ENCODE measurements at places on chromosomes 7 and 10.
A peak's percentile ranks its signal among the peaks of the same experiment; 100 is the strongest.

DNA sequence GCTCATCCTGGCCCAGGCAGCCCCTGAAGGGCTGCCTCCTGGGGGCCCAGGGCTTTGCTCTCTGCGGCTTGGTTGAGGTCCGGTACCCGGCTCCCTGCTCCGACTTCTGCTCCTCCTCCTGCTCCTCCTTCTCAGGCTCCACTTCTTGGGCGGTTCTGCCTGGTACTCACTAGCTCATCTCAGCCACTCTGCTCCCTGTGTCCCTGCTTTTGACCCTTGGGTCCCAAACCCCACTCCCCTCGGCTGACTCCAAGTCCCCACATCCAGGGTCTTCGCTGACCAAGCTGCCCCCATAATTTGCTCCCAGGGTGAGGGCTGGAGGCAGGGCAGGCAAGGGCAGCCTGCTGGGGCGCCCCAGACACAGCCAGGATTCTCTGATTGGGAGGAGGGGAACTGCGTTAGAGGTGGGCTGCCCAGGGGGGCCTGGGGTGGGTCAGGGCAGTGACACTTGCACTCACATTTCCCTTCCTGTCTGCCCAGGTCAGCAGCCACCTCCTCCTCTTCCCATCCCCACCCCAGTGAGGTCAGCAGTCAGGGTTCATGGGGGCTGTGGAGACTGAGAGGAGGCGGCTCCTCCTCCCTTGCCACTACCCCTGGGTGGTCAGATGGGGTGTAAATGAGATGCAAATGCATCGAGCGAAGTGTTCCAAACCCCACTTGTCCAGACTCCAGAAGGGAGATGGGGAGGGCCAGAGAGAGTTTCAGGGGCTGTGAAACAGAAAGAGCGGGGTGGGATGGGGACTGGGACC, 2.2 kb downstream of the SMARCD3 start:
- DNase-seq, result no peak

DNA sequence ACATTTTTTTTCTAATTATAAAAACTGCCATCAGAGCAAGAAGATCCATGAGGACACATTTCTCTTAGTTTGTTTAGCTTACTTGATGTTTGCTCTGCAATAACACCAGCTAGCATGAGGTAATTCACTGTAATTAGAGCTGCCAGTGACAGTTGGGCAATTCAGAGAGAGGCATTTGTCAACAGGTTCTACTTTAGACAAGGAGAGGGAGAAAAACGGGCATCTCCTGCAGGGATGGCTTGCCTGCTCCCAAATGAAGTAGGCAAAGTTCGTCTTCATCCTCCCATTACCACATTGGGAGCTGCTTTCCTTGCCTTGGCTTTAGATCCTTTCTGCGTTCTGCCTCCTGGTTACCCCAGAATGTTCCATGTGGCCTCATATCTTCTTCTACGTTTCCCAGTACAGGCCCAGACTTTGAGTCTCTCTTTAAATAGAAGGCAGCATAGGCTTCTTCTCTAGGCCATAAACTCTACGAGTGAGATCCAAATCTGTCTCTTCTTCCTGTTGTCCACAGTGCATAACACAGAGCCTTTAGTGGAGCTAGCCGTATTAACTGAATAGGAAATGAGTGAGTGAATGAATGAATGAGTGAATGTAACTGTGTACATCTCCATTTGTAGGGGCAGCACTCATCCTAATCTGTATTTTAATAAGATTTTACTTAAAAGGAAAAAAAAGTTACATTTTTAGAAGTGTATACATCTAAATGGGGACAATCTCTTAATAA, 21.2 kb downstream of the ASB15 start:
- DNase-seq, result no peak

DNA sequence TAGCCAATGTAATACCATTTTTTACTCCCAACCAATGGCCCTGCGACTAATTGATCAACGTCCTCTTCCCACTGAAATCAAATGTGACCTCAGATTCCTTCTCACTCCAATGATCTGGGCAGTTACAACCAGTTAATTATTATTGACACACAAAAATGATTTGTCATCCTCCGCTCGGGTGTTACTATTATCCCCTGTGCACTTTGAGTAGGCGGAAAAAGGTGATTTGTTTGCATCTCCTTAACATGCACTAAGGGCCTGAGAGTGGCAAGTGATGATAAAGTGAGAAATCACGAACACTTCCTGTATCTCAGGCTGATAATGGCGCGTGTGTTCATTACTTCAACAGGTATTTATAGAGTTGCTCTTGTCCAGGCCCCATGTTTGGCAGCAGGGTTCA, 40.9 kb upstream of the PNLIP start:
- DNase-seq, result no peak

DNA sequence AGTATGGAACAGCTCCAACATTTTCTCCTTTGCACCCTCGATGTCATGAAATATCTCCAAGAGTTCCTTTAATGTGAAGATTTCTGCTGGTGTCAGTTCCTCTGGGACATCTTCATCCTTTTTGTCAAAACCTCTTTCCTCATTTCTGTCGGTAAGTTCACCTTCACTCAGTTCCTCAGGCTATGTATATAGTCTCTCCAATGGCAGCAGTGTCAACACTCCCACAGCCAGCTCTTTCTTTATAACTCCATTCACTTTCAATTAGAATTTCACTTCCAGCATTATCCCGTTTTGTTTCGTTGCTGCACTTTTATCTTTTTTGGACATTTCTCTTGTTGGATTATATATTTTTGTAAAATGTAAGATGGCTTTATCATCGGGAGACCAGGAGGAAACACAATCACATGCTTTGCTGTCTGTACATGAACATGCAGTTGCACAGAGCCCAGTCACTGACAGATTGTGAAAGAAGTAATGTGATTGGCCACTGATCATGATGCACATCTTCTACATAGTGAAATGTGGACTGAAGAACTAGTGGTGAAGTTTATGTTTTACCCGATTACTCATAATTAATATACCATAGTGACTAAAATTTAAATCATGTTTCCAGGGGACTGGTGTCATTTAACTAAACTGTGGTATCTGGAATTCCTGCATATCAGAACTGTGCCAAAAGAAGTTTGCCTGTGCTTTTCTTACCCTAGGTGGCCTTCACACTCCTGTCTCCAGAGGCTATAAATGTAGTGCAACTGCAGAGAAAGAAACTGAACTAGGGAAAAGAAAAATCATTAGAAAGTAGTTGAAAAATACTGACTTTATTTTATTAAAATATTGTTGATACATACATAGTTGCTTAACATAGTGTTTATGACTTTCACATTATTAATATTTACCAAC, 289.6 kb downstream of the PPP1R3A start:
- DNase-seq, result no peak

- peak; percentile 89 for DNase-seq
Observed at GRCh38 chr7:1412322-1413261, 46.7 kb downstream of the MICALL2 start.

DNA sequence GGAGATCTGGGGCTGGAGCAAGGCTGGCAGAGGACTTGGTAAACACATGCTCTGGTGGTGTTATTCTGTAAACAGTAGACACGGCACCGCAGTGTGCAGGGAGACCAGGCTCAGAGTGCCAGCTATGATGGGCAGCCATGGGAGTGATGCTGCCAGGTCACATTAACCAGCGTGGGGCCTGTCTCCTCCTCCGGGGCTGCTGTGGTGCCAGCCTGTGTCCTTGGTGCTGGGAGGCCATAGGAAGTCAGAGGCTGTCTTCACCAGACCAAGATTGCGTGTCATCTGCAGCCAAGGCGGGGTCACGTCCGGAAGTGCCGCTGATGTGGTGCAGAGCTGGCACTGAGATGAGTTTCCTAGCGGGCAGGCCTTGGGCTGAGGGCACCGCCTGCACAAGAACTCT, 236.0 kb downstream of the GLRX3 start:
- DNase-seq, result no peak

DNA sequence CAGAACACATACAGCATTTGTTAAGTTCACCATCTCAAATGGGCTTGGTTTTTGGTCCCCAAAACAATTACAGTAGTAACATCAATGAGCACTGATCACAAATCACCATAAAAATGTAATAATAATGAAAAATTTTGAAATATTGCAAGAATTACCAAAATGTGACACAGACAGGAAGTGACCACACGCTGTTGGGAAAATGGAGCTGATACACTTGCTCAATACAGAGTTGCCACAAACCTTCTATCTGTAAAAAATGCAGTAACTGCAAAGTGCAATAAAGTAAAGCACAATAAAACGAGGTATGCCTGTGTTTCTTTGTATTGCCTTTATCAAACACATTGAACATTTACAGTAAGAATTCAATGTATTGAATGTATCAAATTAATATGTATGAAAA, 262.7 kb downstream of the CTNNA3 start:
- DNase-seq, result peak; percentile 14

DNA sequence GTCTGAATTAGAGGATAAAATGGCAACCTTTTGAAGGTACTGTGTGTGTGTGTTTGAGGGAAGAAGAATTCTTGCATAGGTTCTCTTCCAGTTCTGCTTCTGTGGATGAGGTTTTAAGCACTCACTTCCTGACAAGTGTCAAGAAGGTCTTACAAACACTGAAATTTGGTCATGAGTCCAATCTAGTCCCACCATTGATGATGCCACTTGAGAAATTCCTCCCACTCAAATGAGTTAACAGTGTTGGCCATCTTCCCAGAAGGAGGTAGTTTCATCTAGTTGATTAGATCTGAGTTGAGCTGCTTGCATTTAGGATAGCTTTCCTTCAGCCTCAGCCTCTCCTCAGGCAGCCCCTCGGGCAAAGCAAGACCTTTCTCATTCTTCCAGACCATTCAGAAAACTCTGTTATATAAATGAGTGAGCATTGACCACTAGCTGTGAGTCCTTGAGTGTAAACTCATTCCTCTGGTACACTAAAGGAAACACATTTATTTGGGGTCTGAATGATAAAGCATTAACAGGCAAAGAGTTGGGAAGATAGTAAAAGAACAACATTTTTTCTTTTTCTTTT, 189.5 kb downstream of the TRIL start:
- DNase-seq, result peak; percentile 95

DNA sequence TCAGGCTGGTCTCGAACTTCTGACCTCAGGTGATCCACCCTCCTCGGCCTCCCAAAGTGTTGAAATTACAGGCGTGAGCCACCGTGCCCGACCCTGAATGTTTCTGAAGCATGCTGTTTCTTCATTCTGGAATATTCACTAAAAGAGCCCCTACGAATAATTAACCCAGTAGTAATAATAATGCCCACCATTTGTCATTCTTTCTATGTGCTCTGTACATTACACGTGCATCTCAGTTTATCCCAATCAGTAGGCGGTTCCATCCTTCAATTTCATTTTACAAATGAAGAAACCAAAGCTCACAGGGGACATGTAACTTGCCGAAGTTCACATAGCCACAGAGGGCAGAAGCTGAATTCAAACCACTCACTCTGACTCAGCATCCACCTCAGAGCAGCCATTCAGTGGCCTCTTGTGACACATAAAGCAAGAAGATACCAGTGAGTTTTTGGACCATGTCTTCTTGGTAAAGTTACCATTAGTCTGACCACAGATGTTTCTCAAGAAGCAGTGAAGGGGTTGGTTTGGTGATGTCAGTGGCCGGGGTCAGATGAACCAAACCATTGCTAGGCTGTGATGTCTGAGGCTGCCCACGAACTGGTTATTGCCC, 71.9 kb upstream of the DUSP5 start:
- peak; percentile 97 for DNase-seq

- DNase-seq, result no peak
Observed at GRCh38 chr7:140082770-140083169, 20.0 kb upstream of the PARP12 start.

- no peak for DNase-seq
Observed at GRCh38 chr10:4819707-4820106, 6.3 kb upstream of the AKR1E2 start.

DNA sequence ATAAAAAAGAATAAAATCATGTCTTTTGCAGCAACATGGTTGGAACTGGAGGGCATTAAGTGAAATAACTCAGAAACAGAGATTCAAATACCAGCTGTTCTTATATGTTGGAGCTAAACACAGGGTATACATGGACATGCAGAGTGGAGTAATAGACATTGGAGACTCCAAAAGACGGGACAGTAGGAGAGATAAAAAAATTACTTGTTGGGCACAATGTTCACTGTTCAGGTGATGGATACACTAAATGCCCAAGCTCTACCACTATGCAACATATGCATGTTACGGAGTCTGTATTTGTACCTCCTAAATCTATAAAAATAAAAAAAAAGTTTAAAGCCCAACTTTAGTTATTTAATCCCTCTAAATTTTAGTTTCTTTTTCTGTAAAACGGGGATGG, 184.6 kb upstream of the TPK1 start:
- no peak for DNase-seq

DNA sequence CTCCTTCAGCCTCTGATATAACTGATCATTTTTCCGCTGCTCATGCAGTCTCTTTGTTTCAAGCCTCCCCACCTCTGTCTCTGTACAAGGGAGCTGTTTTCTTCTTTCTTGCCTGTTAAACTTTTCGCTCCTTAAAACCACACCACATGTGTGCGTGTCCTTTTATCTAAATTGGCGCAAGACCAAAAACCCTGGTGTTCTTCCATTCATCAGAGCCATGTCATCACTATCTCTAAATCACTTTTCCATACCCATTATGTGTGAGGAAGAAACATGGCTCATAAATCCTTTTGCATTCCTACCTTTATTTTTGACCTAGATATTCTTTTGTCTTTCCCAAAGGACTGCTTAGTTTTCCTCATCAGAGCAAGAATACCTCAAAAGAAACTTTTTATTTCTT, 239.0 kb upstream of the IMMP2L start:
- DNase-seq, result no peak

DNA sequence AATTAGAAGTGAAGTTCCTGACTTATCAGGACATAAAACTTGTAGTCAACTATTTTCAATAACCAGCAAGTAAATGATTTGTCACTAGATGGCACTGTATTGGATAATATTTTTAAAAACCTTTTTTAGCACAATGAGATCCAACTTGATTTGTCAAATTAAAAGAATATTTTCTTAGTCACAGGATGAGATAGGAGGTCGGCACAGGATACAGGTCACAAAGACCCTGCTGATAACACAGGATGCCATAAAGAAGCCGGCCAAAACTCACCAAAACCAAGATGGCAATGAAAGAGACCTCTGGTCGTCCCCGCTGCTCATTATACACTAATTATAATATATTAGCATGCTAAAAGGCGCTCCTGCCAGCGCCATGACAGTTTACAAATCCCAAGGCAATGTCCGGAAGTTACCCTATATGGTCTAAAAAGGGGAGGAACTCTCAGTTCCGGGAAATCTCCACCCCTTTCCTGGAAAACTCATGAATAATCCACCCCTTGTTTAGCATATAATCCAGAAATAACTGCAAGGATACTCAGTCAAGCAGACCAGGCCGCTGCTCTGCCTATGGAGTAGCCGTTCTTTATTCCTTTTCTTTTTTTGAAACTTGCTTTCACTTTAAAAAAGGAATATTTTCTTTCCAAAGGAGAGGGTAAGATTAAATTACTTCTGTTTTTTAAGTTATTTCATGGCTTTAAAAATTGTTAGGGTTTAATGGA, 255.7 kb upstream of the MKLN1 start:
- DNase-seq, result peak; percentile 65

GRCh38 chr10:122073508-122073907, 84.5 kb downstream of the TACC2 start:
- no peak for DNase-seq

DNA sequence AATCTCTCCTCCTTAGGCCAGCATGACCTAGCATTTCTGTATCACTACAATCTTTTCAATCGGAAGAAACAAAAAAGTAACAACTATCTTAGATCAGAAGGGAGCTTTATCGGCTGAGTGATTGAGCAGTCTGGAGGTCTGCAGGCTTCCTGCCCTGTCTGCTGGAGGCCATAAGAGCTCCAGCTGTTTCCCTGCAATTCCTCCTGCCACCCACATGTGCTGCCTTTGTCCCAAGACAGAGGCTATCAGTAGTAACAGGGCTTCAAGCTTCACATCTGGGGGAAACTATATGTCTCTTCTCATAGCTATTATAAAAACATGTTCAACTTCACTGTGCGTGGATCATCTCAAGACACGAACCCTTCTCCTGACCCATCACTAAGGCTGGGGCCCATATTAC, 70.1 kb upstream of the VWC2 start:
- no peak for DNase-seq
